ENCODE measurements at places on chromosomes 13 and 19.

DNA sequence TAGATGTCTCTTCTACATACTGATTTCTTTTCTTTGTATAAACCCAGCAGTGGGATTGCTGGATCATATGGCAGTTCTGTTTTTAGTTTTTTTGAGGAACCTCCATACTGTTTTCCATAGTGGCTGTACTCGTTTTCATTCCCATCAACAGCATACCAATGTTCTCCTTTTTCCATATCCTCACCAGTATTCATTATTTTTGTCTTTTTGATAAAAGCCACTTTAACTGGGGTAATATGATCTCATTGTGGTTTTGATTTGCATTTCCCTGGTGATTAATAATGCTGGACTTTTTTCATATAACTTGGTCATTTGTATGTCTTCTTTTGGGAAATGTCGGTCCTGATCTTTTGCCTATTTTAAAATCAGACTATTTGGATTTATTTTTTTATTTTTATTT, 108.5 kb downstream of the PAN3 start:
- no peak for DNase-seq

DNA sequence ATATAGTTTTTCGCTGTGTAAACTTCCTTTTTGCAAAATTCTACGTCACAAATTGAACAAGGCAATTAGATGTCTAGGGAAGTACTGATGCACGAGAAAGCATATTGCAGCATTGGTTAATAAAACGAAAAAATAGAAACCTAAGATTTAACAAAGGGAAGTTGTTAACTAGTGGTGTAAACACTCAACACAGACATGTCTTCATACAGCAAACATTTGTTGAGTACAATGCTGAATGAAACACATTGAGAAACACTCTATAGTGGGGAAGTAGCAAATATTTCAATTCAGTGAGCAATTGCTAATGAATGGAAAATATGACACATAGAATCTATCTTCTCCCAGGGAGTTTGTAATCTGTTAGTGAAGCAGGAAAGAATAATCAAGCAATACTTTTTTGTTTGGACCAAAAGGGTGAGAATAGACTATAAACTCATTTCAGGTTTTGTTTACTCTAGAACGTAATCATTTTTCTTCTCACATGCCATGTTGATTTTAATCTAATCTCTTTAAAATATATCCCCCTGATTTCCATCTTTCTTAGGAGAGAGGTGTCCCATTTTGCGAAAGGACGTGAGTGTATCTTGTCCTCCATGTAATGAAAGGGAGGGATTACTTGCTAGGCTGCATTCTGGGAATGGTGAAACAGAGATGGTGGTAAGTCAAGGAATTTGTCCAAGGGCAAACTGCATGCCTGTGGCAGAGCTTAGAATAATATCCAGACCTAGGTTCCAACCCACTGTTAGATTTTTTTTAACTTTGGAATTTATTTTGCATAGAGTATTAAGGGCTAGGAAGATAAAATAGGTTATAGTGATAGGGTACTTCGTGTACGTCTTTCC, 1.7 kb upstream of the ANKRD10 start:
- DNase-seq, result peak; percentile 49

DNA sequence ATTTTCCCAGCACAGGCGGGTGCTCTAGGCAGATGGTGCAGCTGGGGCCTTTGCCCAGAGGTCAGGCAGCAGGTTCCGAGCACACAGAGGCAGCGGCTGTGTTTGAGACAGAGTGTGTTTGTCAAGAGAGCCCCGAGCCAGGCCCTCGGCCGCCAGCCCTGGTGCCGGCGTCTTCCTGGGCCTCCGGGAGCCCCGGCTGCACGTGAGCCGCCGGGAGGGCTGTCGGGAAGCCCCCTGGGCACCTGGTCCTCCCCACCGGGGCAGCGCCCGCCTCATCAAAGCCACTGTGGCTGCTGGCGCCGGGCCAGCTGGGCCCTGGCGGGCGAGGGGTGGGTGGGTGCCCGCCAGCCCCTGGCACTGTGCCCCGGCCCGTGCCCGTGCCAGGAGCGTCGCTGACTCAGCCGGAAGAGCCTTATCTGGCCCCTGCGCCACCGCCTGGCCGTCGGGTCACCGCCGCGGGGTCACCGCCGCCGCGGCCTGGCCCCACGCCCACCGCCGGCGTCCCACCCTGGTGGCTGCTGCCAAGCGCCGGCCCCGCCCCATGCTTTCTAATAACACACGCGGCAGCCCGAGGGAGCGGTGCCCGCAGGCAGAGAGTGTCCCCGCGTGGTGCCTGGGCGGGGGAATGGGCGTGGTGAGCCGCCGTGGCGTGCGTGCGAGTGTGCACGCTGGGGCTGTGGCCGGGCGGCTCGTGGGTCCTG, 14.9 kb downstream of the ARID3A start:
- DNase-seq, result peak; percentile 97

DNA sequence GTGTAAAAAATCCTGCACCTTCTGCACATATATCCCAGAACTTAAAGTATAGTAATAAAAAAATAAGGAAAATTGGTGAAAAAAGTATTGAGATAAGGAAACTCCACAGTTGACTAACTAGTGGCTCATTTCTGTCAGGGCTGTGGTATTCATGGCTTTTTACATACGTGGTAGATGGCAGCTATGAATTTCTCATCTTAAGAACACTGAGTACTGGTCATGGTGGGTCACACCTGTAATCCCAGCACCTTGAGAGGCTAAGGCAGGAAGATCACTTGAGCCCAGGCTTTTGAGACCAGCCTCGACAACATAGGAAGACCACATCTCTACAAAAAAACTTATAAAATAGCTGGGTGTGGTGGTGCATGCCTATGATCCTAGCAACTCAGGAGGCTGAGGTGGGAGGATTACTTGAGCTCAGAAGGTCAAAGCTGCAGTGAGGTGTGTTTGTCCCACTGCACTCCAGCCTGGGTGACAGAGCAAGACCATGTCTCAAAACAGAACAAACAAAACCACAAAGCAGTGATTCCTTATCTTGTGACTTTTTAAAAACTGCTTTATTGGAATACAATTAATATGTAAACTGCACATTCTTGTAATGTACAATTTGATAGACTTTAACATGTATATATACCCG, 16.8 kb downstream of the SLAIN1 start:
- DNase-seq, result no peak

DNA sequence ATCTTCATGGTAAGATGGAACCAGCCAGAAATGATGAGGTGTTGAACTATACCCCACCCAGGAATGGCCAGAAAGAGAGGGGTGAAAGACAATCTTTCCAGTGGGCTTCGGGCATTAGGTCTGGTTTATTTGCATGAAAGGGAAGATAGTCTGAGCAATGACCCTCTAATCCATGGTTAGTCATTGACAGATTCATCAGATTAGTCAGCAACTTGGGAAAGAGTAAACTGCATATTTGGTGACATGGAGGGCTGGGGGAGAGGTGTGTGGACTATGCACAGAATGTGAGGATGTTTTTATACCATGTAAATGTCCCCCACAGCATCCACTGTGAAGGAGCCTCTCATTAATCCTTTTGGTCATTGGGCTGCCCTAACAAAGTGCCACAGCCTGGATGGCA, 30.1 kb upstream of the USP12 start:
- DNase-seq, result no peak

DNA sequence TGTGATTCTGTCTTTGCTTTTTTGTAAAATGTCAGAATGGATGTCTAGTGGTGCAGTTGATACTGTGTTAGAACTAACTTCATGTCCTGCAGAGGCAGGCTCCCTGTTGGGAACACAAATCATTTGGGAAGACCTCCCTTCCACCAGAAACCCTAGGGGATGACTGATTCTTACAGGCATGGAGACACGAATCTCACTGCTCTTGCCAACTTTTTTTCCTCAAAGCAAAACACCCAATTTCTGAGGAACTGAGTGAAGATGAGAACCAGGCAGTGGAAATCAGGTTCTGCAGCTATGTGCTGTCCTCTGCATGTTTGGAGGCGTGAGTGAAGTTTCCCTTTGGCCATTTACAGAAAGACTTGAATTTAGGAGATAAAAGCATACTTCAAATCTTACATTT, 87.5 kb upstream of the CSNK1A1L start:
- no peak for DNase-seq

DNA sequence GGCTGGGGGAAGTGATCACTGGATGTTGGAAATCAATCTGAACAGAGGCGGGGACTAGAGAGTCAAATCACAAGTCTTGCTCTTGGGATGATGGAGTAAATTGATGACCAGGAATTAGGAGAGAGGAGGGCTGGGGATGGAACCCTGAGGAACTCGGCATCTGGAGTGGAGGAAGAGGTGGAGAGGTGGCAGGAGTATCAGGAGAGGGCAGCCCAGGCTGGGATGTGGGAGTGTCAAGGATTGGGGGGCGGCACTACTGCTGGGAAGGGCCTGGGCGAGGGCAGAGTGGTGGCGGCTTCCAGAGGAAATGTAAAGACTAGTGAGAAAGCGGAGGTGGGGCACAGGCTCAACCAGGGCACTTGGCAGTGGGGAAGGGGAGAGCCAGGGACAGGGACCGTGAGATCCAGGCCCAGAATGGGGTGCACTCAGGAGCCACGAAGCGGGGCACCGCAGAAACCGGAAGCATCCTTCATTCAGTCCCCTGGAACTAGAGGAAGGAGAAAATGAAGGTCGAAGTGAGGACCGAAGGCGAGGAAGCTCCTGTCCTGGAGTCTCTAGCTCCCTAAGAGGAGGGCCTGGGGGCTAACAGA, 81.2 kb upstream of the GPR183 start:
- no peak for DNase-seq

DNA sequence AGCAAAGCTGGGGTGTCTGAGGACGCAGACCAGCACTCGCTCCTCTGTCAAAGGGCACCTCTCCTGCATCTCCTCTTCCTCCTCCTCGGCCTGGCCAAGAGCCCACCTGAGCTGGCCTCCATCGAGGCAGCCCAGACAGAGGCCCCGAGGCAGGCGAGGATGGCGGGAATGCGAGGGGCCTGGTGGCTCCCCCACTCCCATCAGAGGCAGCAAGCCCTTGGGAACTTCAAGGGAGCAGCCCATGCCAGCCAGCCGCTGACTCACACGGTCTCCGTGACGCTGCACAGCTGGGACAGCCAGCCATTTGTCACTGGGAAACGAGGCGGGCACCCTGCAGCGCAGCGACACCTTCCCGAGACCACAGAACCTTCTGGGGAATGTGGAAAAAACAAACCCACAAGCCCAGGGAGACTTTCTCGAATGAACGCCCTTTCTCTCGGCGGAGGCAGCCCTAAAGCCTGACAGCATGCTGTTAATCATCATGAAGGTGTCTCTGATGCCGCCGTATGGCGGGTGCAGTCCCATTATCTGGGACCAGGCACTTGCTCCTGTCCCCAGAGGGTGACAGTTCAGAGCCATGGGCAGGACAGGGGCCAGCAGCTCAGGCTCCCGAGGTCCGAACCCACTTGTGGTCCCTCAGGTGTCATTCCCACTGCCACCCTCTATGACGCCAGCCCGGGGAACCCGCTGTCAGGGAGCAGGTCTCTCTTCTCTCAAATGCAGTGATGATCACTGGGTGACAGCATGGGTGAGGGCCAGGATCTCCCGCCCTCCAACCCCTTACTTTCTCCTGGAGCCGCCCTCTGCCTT, 53.0 kb downstream of the PEPD start:
- DNase-seq, result no peak

GRCh38 chr13:97112446-97113152, 109.5 kb upstream of the MBNL2 start:
- no peak for DNase-seq

GRCh38 chr13:110696776-110697175, 9.1 kb downstream of the CARS2 start:
- no peak for DNase-seq

Data from hematopoietic multipotent progenitor cell treated with erythropoietin and hydrocortisone succinate and interleukin-3 and kit ligand, for 4 days (in vitro differentiated cells).